Activated CD8-positive, alpha-beta memory T cell treated with anti-CD3 and anti-CD28 coated beads for 4 hours (primary cell): ENCODE measurements at places on chromosomes 1 and 21.
A peak's percentile ranks its signal among the peaks of the same experiment; 100 is the strongest.

- DNase-seq = no peak
These were observed 47.1 kb downstream of the SSX2IP start for GRCh38 chr1:84643183-84643582.

- no peak for DNase-seq
These were observed 107.3 kb upstream of the RUNX3 start for GRCh38 chr1:25037174-25038074.

GRCh38 chr1:153058826-153059784 is 1.8 kb upstream of the SPRR2A start:
- no peak for DNase-seq

DNA sequence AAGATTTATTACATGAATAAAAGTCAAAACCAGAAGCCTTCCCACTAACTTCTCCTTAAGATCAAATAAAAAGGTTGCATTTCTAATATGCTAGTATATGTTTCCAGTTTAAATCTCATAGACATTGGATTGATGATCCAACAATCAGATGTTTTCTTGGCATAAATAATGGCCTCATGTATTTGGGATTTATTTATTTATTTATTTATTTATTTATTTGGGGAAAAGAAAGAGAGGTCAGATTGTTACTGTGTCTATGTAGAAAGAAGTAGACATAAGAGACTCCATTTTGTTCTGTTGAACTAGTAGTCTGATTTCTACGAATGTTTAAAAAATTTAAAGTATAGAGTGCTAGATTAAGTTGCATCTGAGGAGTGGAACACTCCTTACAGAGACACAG is 422.4 kb downstream of the ADGRL2 start:
- DNase-seq = no peak

- no peak for DNase-seq
These were observed 29.0 kb upstream of the ARID1A start for GRCh38 chr1:26666855-26667254.

GRCh38 chr1:2966449-2967328 is 54.6 kb upstream of the ACTRT2 start:
- no peak for DNase-seq

- no peak for DNase-seq
These were observed 204.2 kb upstream of the RRP15 start for GRCh38 chr1:218080863-218081262.

- no peak for DNase-seq
These were observed 43.2 kb downstream of the RHOU start for GRCh38 chr1:228778466-228778865.

DNA sequence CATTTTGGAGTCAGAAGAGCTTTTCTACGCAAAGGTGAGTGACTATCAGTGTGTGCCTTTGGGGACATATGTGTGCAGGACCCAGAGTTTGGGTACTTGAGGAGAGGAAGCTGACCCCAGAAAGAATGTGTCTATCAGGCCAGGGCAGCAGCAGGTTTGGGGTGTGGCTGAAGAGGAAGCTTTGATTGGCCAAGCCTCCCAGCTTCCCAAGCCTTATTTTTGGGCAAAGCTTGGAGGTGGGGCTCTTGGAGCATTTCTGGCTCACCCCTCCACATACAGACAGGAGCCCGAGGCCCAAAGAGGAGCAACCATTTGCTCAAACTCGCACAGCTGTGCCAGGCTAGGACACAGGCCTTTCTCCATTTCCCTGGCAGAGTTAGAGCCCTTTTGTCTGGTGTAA is 4.7 kb downstream of the GPR3 start:
- DNase-seq = no peak

DNA sequence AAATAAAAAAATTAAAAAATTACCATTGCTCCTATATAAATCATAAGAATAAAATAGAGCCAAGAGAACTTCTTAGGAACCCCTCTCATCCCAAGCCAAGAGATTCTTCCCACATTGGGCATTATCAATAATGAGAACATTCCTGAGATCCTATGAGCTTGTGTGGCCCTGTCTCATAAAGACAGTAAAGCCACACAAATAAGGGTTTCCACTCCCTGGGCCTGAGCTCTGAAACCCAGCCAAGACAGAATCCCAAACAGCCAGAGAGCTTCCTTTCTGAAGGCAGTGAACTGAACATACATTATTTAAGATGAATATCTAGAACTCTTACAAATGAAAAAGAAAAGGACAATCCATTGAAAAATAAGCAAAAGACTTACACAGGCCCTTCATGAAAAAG is 68.3 kb downstream of the SLC45A1 start:
- no peak for DNase-seq

DNA sequence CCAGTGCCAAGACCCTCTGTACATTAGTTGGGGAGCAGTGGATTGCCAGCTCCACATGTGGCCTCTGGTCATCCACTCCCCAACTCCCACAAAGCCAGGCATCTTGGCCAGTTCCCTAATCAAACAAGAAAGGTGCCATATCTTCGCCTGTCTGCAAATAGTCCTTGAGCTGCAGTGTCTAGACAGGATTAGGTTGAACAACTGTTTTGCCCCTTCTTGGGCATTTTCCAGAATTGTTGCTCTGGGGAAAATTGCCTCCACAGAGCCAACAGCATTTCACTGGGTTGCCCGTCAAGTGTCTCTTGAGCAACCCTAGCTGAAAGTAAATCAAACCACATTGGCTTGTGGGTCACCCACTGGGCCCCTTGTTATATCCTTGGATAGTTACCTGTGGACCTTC is 109.3 kb downstream of the GDAP2 start:
- no peak for DNase-seq

- no peak for DNase-seq
These were observed 10.6 kb upstream of the PARS2 start for GRCh38 chr1:54774820-54775498.

GRCh38 chr1:94578856-94579255 is 37.3 kb upstream of the F3 start:
- DNase-seq = no peak

GRCh38 chr1:229380536-229381160 is 37.8 kb upstream of the CCSAP start:
- DNase-seq = no peak

DNA sequence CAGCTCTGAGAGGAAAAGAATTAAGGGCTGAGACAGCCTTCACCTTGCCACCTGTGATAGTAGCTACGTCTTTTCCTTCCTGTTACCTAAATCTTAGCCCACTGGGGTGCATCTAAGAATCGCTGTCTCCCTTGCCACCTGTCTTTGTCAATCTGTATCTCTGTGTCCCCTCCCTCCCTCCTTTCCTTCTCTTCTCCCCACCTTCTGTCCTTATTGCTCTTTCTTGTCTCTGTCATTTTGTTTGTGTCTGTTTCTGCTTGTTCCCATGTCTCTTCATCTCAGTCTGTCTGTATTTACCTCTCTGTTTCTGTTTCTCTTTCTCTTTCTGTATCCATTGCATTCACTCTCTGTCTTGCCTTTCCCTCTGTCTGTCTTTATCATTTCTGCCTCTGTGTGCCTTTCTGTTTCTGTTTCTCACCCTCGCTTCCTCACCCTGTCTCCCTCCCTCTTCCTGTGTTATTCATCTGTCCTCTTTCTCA is 30.2 kb downstream of the SLC22A15 start:
- DNase-seq = no peak

DNA sequence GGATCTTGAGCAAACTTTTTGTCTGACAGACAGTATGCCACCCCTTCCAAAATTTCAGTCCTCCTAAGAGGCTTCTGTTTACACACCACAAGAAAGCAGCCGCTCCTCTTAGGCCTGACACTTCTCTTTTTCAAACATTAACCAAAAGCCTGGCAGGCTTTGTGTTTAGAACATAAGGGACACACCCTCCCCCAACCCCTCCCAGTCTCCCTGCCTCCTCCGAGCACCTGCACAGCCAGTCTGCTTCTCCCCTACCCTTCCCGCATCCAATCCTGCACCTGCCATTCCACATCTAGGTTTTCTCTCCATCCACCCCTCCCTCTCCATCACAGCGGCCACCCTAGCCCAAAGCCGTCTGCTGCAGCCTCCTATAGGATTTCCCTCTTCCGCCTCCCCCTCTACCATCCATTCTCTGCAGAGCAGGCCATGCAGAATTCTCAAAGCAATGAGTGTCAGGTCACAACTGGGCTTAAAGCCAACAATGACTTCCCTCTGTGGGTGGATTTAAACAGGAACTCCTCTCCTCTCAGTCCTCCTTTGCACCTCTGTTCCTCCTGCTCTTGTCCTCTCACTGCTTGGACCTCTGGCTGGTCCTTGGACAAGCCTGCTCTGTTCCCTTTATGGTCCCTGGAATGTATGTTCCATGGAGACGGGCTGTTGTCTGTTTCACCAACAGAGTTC is 478.2 kb downstream of the NPHP4 start:
- no peak for DNase-seq

GRCh38 chr1:14817223-14818170 is 219.0 kb downstream of the KAZN start:
- no peak for DNase-seq

DNA sequence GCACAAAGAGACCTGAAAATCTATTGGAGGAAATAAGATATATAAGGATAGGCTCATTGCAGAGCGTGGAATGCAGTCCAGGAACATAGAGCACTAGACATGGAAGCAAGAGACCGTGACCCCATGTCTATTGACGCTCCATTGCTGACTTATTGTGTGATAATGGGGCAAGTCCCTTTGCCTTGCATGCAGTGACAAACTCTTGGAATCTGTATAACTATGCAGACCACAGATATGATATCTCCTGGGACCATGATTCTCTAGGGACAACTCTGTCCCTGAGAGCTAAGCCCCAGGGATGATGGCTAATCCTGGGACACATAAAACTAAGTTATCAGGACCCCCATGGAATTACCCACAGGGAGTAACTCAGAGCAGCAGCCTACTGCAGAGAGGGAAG is 73.1 kb upstream of the PRDX6 start:
- DNase-seq = no peak

GRCh38 chr1:177854951-177855350 is 114.9 kb downstream of the SEC16B start:
- no peak for DNase-seq

GRCh38 chr1:61869691-61870109 is 127.4 kb downstream of the PATJ start:
- DNase-seq = no peak

- peak; percentile 14 for DNase-seq
These were observed 197.9 kb upstream of the SGIP1 start for GRCh38 chr1:66335859-66336640.

- no peak for DNase-seq
These were observed 976 bp downstream of the SSBP3 start for GRCh38 chr1:54404939-54405897.

DNA sequence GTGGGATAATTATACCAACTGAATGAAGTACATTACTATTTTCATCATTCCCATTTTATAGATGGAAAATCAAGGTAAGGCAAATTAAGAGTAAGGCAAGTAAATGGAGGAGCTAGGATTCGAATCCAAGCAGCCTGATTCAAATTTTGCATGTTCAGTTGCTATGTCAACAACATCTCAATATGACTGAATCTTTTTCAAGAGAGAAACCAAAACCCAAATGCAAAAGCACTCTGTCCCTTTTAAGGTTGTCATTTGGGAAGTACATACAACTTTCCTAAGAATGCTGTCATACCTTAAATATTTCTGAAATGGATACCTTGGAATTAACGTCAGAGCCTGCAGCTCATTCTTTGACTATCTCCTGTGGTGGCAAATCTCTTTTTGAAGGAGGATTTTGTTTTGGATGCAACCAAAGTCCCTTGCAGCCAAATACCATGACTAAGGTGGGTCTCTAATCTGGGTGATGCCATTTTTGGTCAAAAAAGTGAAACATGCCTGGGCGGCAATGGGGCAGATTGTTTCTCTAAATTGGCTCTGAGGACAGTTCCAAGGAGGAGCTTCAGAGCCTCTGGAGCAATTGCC is 25.4 kb downstream of the ADAMTS1 start:
- DNase-seq = no peak

GRCh38 chr1:43426221-43426620 is 27.5 kb downstream of the HYI start:
- no peak for DNase-seq

- DNase-seq = no peak
These were observed 55.1 kb downstream of the DISP3 start for GRCh38 chr1:11533790-11534787.

DNA sequence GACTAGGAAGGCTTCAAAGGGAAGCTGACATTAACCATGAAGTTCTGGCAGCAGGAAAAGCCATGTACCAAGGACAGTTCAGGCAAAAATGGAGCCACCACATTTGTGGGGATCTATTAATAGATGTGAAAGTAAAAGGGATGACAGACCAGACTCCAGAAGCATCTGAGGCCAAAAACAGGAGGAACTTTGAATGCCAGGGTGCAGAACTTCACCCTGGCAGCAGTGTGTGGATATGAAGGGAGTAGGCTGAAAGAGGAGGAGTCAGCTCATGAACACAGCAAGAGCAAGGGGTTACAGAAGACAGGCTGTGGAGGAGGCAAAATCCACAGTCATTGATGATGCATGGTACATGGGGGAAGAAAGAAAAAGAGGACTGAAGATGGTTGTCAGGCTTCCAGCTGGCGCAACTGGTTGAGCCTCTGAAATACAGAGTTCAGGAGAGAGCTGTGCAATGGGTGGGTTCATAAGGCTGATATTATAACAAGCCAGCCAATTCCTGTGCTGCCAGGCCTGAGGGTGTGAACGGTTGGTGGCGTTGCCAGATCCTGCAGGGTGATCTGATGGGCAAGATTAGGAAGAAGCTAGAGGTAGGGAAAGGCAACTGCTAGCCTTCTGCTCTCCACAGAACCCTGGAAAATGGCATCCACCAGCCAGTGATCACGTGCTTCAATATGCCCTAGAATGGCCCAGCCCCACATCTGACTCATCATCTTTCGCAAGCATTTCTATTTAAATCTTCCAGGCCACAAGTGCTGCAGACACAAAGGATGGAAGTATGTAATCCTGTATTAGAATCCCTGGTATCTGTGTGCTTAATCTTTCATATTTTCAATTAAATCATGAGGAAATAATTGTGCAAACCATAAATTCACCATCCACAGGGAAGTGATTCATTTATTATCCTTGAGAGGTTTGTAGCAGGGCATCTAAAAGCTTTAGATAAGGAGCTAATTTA is 81.9 kb downstream of the SLC25A24 start:
- no peak for DNase-seq

DNA sequence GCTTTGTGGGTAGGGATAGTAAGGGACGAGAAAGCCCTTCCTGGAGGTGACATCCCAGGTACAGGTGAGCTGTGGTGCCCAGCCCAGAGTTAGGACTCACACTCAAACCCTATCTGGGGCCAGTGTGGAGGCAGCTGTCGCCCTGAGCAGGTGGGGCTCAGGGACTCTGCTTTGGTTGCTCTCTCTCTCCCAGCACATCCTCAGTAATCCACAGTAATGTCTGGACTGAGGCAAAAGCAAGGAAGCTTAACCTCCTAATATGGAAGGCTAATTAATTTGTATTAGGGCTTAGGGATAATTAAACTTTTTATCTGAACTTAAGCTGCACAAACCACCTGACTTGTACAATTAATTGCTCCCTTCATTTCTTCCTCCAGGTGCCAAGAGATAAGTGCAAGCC is 38.2 kb downstream of the DDX20 start:
- DNase-seq = no peak
